ENCODE measurements at places on chromosomes 16 and 17. TPM values are rescaled to one million over a fixed set of nuclear protein-coding genes. Genes with fewer than 3 reads are reported as not detected.

KRT222 gene
- 1.3 TPM for total RNA-seq

TXNL4B gene
- total RNA-seq, result 11.3 TPM

FAM83G gene
- 0.27 TPM for total RNA-seq

MEFV gene
- total RNA-seq, result 0.27 TPM

C16orf74 gene
- total RNA-seq, result 1.3 TPM
